ENCODE measurements at places on chromosomes 7 and 10.

DNA sequence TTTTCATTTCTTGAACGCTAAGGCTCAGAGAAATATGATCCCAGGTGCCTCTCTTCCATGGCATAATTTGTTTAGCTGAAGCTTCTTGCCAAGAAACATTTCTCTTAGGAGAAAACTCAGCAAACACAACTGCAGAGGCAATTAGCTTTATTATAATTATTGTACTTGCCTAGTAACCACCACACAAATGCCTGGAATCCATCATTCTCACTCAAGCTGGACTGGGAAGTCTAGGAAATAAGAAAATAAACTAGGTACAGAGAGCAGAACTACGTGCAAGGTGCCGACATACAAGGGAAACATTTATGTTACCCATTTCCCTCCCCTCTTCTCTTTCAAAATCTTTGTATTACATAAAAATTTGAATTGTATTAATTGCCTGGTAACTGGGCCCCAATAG, 15.1 kb downstream of the SLC35B4 start:
- no peak for DNase-seq

GRCh38 chr7:103343758-103344452, 662 bp downstream of the DNAJC2 start:
- peak; percentile 26 for DNase-seq

DNA sequence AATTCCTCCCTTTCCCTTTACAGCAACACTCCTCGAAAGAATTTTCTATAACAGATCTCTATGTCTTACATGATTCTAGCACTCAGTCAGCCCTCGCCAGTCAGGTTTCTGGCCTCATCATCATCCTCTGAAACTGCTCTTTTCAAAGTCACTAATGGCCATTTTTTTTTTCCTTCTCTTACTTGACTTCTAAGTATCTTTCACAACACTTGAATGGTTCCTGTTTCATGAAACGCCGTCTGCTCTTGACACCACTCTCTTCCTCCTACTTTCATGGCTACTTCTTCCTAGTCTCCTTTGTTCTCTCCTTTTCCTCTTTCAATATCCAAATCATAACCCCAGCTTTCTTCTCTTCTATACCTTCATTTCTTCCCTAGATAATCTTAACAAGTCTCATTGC, 100.5 kb upstream of the NRP1 start:
- DNase-seq, result no peak

GRCh38 chr7:100632951-100633717, 8.2 kb downstream of the TFR2 start:
- peak; percentile 49 for DNase-seq

DNA sequence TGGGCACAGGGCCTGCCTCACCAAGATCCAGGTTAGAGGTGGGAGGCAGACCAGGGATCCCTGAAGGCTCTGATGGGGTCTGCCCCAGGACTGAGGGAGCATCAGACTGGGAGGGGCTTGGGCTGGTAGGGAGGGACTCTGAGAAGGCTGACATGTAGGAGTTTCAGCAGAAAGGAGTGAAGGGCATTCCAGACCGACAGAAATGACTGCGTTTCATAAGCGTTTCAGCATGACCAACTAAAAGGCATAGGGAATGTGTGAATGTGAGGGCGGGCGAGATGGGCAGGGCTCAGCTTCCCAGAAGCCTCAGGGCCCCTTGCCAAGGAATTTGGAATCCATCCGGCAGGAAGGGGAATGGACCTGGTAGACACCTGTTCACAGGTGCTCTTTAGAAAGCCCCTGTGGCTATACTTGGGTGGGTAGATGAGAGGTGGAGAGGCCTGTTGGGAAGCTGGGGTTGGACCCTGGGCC, 24.9 kb upstream of the SLC29A3 start:
- DNase-seq, result no peak
